T-helper 2 cell treated with Interferon-gamma antibody and Interleukin-4, amounts not matched to agents 100 ng/mL and 5 ng/mL, for 36 hours (primary cell): ENCODE measurements at places on chromosomes 2 and 18. TPM values are rescaled to one million over a fixed set of nuclear protein-coding genes. Genes with fewer than 3 reads are reported as not detected.

Gene GPR55
- total RNA-seq = 2.9 and 4.3 TPM in 2 replicates

Gene ELOA2
- total RNA-seq = not detected in 2 replicates

Gene KCNG3
- total RNA-seq = 0.05 TPM in 1 of 2 replicates, not detected in the other

Gene TMEM247
- total RNA-seq = not detected in 2 replicates

Gene RESP18
- not detected in 2 replicates for total RNA-seq

Gene DPY30
- 61.9 and 65.5 TPM in 2 replicates for total RNA-seq

Gene CYS1
- total RNA-seq = 0.70 and 0.73 TPM in 2 replicates

Gene UNC80
- not detected in 2 replicates for total RNA-seq

Gene SLC5A7
- not detected in 2 replicates for total RNA-seq

Gene ZAP70
- total RNA-seq = 283 and 294 TPM in 2 replicates

Gene INHBB
- total RNA-seq = 0.09 TPM in 1 of 2 replicates, not detected in the other

Gene DSEL
- total RNA-seq = 0.02 TPM in 1 of 2 replicates, not detected in the other

Gene SCYGR6
- not detected in 2 replicates for total RNA-seq

Gene CREG2
- 0.14 and 0.45 TPM in 2 replicates for total RNA-seq

Gene UPP2
- total RNA-seq = not detected in 2 replicates

Gene SATB2
- total RNA-seq = 0.07 and 0.14 TPM in 2 replicates

Gene KIF5C
- 12.5 and 12.8 TPM in 2 replicates for total RNA-seq

Gene B4GALT6
- total RNA-seq = 2.1 TPM in 2 replicates

Gene CHRNA1
- total RNA-seq = not detected in 2 replicates

Gene CCDC68
- not detected in 2 replicates for total RNA-seq

Gene CCDC150
- 9.0 and 9.6 TPM in 2 replicates for total RNA-seq

Gene UGT1A4
- not detected in 2 replicates for total RNA-seq

Gene SCN9A
- total RNA-seq = 1.9 and 2.7 TPM in 2 replicates

Gene MSGN1
- not detected in 2 replicates for total RNA-seq

Gene DSG4
- not detected in 2 replicates for total RNA-seq

Gene SLC9A4
- total RNA-seq = 0.11 and 0.18 TPM in 2 replicates

Gene APOB
- total RNA-seq = not detected in 2 replicates

Gene RRM2
- 493 and 506 TPM in 2 replicates for total RNA-seq

Gene PSTPIP2
- 24.7 and 25.6 TPM in 2 replicates for total RNA-seq

Gene PROC
- total RNA-seq = not detected in 2 replicates

Gene PRKAG3
- not detected in 2 replicates for total RNA-seq

Gene CD207
- total RNA-seq = not detected in 2 replicates

Gene ARHGAP28
- total RNA-seq = not detected in 2 replicates

Gene MGAT5
- total RNA-seq = 18.6 and 20.5 TPM in 2 replicates

Gene NTSR2
- not detected in 2 replicates for total RNA-seq

Gene FAM228B
- total RNA-seq = 6.6 and 6.8 TPM in 2 replicates

Gene LOXHD1
- not detected in 2 replicates for total RNA-seq

Gene NPPC
- not detected in 2 replicates for total RNA-seq

Gene EPB41L3
- total RNA-seq = 1.6 and 1.8 TPM in 2 replicates

Gene C18orf54
- 8.9 and 10.0 TPM in 2 replicates for total RNA-seq

Gene EIF2AK3
- total RNA-seq = 23.6 and 25.3 TPM in 2 replicates

Gene GALNT13
- 0.14 and 0.18 TPM in 2 replicates for total RNA-seq

Gene ACP1
- 94.9 and 96.8 TPM in 2 replicates for total RNA-seq

Gene DTNA
- total RNA-seq = 0.25 TPM in 1 of 2 replicates, not detected in the other

Gene HDAC4
- 52.0 and 70.2 TPM in 2 replicates for total RNA-seq

Gene TUBA3D
- not detected in 2 replicates for total RNA-seq

Gene NRP2
- total RNA-seq = 44.2 and 47.0 TPM in 2 replicates

Gene TRMT61B
- 14.3 and 14.8 TPM in 2 replicates for total RNA-seq

Gene CCDC178
- not detected in 2 replicates for total RNA-seq

Gene PEX13
- 16.9 and 20.3 TPM in 2 replicates for total RNA-seq

Gene MC2R
- total RNA-seq = not detected in 2 replicates

Gene GPC1
- total RNA-seq = 7.6 TPM in 2 replicates
